ENCODE measurements at places on chromosomes 13 and 19. TPM values are rescaled to one million over a fixed set of nuclear protein-coding genes. Genes with fewer than 3 reads are reported as not detected.

GRCh38 chr19:55554741-55555152, 9.4 kb upstream of the SBK3 start:
- no peak for DNase-seq

DNA sequence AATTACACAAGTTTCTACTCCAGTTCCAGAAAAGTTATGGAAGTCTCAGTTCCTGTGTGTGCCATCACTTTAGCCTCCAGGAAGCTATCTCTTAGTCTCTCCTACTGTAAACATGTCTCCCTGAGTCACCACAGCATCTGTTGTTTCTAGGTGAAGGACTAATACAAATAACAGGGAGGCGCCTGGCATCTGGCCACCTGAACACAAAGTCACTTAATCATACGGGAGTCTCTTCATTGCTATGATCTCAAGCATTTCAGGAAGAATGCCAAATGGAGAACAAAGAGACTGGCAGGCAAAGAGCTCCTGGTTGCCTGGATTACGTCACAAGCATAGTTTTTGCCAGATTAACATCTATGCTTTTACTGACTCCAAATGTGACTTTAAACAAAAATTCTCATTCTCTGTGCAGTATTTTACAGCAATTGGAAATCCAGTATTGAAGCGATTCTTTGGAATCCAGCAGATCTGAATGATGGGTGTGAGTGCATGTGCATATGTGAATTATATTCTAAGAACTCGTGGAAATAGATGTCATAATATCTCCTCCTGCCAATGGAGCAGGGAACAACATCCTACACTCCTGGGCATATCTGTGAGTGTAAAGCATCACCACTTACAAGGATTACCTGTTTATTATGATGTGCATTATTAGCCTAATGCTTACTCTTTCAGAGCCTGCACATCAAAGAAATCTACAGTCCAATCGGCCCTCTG, 572.8 kb downstream of the PCDH9 start:
- no peak for DNase-seq

GRCh38 chr13:112964971-112965492, 4.0 kb upstream of the MCF2L start:
- no peak for DNase-seq

GRCh38 chr13:113672002-113672651, 5.1 kb downstream of the GRK1 start:
- DNase-seq, result no peak

- DNase-seq, result peak; percentile 95
Measured at GRCh38 chr19:48321372-48321621, 4.1 kb upstream of the EMP3 start.

DNA sequence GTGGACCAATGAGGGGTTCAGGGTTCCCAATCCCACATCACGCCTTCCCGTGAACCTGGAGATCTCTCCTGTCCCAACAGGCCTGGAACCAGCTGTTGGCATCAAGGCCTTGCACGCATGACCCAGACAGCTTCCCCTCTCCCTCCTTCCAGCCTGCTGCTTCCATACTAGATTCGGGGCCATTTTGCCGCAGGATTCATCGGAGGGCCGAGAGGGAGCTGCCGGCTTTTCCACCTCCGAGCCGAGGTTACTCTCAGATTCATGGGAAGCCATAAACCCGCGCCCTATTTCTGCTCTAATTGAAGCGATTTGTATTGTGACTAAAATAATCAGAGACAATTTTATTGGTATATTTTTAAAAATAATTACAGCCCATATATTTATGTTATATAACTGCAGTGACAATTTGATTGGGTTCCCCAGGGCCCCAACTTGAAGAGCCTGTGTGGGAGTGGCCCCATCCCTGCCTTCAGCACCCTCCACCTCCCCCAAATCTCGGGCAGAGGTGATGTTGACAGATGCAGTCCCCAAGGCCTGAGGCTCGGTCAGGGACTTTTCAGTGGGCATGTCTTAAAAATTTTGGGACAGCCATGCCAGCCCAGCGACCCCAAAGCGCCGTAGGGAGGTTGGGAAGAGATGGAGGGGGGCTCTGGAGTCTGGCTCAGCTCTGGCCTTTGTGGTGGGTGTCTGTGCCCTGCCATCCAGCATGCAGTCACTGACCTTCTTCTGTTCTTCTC, 30.8 kb upstream of the PEPD start:
- no peak for DNase-seq

GRCh38 chr13:31786011-31786410, 46.7 kb downstream of the RXFP2 start:
- DNase-seq, result no peak

DNA sequence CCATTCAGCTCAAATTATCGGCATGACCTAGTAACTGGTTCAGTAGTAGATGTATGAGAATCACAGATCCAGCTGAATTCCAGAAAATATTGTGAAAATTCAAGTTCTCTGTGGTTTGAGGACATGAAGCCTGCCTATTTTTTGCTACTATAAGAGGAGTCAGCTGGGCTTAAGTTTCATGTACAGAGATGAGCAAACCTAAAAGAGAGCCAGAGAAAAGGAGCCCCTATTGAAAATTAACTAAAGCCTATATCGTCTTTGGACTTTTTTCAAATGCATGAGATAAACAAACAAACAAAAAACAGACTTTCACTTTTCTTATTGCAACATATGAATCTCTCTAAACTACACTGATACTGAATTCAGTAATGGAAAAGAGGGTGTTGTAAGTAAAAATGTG, 106.8 kb upstream of the SPRY2 start:
- no peak for DNase-seq

DNA sequence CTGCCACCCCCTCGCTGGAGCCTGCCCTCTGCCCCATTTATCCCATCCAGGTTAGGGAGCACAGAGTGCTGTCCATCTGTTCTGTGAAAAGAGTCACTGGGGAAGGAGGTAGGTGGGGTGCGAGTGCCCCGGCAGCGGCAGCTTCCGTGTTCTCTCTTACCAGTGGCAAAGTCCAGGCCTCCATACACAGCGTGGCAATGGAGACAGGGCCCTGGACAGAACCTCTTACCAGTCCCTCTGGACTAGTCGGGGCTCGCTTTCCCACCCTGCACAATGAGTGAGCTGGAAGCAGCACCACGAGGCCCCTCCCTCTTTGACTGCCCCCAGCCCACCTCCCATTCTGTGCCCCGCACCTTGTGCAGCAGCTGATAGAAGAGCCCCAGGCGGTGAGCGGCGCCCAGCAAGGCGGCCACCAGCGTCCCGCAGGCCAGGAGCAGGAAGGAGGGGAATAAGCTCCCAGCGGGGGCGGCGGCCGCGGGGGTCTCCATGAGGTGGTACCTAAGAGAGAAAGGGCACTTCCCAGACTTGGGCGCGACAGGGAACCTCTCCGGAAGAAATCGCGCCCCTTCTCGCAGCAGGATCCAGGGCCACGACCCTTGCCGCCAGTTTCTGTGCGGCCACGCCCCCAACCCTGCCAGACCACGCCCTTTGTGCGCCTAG, 17.5 kb downstream of the SYDE1 start:
- DNase-seq, result no peak

DNA sequence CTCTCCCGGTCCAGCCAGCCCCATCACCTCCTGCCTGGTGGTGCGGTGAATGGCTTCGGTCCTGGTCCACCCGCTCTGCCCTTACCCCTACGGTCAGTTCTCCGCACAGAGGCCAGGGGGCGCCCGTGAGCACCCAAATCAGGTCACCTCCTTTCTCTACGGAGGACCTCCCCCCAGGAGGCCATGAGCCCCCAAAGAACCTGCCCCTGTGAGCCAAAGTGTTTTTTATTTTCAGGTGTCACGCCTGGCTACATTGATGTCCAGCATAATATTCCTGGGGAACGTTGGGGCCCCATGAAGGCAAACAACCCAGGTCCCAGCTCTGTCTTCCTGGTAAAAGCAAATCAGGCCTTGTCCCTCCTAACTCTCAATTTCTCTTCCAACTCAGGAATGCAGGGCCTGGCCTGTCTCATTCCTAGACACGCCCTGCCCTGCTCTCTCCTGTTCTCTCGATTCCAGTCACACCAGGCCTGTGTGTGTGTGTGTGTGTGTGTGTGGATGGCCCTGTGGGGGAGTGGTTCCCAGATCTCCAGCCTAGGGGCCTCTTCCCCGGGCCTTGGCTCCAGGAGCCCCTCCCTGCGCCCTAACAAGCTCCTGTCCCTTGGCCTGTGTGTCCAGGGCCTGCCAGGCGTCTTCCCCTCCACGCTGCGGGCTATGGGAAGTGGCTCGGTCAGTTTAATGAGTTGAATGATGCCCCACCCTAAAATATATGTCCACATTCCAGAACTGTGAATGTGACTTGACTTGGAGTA, 9.7 kb upstream of the GIPC1 start:
- DNase-seq, result no peak

DNA sequence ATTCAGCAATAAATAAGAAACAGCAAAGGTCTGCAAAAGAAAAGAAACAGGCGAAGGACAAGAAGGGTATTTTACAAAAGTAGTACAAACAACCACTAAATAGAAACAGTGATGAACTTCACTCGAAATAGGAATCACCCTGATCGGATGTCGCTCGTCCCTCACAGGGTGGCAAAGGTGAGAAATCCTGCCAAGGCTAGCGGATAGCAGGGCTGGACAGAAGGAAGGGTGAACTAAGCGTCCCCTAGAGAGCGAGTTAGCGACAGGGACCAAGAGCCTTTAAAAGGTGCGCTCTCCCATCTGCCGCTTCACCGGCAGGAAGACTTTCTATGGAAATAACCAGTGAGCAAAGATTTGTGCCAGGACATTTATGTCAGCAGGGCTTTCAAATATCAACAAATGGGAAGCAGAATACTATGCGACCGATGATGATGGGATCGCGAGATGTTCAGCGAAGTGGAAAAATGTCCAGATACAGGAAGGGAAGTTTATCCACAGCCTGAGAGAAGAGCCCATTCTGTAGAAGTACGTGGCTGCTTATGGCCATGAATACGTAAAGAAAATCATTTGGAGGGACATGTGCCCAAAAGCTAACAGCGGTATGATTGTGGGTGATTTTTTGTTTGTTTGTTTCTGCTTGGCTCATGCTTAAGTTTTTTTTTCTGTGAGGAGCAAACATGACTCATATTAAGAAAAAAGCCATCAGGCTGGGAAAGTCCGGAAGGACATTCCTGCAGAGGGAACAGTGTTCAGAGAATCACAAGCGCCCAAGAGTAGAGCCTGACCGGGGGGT, 18.9 kb downstream of the ELAVL1 start:
- no peak for DNase-seq

GRCh38 chr13:35594096-35594495, 117.6 kb upstream of the MAB21L1 start:
- DNase-seq, result no peak

DNA sequence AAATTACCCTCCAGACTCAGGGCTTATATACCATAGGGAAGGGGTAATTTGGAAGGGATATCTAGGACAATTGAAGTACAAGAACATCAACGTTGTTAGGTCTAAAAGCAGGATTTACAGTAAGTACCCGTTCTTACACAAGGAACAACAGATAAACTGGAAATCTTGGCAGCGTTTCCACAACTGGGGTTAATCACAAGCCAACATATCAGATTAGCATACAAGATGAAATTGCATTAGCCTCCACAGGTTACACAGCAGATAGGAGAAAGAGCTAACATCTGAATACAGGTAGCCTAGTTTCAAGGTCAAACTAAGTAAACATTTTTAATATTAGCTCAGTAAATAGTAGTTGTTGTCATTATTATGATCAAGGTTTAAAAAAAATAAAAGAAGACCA, 1214.0 kb upstream of the PCDH20 start:
- no peak for DNase-seq

DNA sequence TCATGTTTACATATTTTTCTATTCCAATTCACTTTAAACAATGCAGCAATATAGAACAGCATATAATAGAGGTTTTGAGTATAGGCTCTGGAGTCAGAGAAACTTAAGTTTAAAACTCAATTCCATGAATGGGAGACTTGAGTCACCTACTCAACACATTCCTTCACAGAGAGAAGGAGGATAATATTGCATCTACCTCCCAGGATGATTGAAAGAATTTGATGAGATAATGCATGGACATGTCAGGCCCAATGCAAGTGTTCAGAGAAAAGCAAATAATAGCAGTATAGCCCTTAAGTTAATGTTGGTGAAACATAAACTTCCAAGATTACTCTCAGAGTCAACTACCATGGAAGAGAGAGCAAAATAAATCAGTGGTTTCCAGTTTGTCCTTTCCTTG, 170.2 kb downstream of the DCLK1 start:
- no peak for DNase-seq

GRCh38 chr13:46580362-46580839, 27.4 kb downstream of the LRCH1 start:
- no peak for DNase-seq

DNA sequence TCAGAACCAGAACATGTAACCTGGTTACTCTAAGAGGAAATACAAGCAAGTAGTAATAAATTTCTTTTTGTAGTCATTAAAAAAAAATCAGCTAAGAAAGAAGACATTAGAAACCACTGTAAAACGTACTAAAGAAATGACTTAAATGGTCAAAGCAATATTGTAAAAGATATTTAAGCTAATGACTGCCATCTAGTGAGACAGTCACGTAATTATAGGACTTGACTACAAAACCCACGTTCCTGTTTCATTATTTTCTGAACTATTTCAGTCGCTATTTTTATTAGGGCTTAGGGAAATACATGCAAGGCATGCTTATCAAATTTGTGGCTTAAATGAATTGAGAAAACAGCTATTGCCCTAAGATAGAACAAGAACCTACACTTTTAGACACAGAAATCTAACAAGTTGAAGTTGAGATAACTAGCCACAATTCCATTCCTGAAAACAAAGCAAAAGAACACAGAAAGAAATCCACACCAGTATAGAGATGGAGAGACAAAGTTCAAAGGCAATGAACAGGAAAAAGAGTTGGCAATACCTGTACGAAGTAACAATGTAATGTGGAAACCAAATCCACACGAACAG, 17.9 kb downstream of the ALG5 start:
- no peak for DNase-seq

DNA sequence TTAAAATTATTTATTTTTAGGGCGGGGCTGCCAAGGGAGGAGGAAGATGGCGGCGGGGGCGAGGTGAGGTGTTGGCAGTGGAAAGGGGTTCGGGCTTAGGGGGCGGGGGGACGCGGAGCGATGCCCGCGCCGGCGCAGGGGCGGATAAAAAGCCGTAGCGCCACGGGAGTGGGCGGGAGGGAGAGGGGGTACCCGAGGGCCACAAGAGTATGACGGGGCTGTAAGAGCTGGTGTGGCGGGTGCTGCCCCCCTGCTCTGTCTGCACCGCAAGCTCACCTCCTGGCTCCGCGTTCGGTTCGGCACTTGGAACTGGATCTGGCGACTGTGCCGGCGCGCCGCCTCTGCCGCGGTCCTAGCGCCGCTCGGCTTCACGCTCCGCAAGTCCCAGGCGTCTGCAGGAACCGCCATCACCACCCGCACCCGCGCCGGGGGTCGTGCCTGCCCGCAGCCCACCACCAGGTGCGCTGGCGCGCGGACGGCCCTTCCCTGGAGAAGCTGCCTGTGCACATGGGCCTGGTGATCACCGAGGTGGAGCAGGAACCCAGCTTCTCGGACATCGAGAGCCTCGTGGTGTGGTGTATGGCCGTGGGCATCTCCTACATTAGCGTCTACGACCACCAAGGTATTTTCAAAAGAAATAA, 265.2 kb upstream of the SGCG start:
- DNase-seq, result no peak

Gene TNNT1
- total RNA-seq, result not detected

Gene CAPN12
- total RNA-seq, result not detected

Gene SERTAD3
- 36.9 TPM for total RNA-seq

Gene GEMIN7
- 48.2 TPM for total RNA-seq

Gene HTR2A
- not detected for total RNA-seq

Gene EXOC3L2
- total RNA-seq, result 33.5 TPM

Gene FGF22
- not detected for total RNA-seq

Gene PSMC4
- total RNA-seq, result 122 TPM

Gene DCT
- not detected for total RNA-seq

Gene C1QTNF9
- total RNA-seq, result not detected

Gene CEACAM8
- not detected for total RNA-seq
